ENCODE measurements at places on chromosomes 7 and 10.

DNA sequence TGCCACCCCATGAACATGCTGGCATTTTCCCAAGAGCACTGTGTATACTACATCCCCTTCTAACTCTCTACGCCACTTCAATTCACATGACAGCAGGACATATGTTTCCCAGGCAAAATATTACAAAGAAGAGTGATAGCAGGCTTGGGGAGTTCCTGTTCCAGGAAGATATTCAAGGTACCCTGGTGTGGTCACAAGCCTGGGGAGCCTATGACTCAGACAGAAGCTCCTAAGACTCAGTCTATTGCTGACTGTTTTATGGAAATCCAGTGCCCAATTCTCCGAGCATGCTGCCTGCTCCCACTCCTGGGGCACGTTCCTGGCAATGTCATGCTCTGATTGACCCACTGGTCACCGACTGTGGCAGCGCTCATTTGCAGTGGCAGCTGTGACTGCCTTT, 23.5 kb upstream of the ABLIM1 start:
- DNase-seq, result no peak

DNA sequence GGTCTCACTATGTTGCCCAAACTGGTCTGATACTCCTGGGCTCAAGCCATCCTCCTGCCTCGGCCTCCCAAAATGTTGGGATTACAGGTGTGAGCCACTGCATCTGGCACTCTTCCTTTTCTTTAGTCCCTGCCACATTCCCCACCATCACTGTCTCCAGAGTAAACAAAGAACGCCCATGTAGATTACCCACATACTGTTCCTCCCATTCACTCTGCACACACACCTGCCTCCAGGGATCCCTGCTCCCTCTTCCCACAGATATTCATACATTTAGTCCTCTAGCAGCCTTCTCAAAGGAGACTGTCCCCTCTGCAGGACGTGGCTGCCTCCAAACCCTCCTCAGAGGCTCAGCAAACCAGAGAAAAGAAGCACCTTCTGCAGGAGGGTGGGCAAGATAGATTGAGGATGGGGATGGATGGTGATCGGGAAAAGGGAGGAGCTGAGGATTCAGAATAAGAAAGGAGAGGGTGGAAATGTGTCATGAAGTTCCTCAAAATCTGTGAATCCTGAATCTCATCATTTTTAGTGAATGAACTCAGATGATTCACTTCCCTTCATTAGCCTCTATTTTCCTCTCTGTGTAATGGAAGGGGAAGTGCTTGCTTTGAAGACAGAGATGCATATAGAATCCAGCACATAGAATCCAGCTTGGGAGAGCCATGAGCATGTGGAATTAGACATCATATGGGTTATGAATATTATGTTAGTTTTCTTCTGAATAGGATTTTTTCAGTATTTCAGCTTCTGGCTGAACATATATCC, 5.5 kb upstream of the PLAU start:
- DNase-seq, result no peak

GRCh38 chr10:124722798-124723783, 21.1 kb downstream of the FAM53B start:
- DNase-seq, result peak; percentile 53

DNA sequence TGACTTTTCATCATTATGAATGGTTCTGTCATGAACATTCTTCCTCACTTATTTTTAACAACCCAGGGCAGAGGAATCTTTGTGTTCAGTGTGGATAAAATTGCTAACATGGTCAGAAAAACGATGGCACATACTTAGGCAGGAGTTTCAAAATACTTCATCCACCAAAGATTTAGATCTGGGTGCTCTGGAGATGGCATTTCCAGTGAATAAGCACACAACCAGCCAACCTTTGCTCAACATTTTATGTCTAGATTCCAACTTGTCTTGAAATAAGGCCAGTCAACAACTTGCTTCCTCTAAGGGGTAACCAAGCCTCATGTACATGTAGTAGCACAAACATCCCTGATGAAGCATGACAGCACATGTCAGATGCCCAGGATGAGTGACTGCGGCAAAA, 33.4 kb upstream of the ADRB1 start:
- no peak for DNase-seq

DNA sequence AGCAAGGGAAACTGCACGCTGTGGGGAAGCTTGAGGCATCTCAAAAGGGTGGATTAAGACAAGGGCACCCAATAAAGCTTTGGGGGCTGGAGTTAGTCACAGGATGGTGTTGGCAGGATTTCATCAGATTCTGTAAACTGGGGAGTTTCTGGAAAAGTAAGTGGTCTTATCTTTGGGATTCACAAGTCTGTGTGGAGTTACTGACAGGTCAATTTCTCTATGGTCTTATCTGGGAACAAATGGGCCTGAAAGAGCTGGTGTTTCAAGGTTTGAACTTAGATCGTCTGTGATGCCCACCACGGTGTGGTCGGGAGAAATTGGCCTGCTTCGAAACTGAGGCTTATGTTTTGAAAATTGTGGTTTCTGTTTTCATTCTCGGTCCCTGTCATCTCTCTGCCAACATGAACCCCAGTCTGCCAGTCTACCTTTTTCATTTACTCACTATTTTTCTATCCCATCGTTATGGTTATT, 23.8 kb upstream of the AOAH start:
- no peak for DNase-seq

DNA sequence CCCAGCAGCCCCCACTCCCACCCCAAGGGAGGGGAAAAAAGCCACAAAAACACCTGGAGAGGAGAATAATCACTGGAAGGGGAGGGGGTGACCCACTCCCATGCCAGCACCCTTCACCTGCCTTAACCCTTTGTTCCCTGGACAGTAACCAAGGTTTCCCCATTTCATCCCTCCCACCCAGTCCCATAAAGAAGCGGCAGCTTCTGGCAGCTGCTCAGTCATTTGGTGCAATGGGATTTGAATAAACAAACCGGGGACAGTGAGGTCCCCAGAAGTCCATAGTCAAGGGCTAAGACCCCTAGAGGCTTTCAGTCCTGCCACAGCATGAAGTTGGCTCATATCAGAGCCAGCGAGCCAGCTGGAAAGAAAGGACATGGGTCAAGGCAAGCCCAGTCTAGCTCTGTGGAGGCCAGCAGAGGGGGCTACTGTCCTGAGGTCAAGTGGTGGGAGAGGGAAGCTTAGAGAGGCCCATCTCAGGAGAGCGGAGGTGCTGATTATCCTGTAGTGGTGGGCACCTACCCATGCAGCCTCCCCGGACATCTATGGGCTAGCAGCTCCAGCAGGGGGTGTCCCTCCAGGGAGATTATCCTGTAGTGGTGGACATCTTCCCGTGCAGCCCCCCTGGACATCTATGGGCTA, 58.9 kb upstream of the LBX1 start:
- DNase-seq, result no peak

DNA sequence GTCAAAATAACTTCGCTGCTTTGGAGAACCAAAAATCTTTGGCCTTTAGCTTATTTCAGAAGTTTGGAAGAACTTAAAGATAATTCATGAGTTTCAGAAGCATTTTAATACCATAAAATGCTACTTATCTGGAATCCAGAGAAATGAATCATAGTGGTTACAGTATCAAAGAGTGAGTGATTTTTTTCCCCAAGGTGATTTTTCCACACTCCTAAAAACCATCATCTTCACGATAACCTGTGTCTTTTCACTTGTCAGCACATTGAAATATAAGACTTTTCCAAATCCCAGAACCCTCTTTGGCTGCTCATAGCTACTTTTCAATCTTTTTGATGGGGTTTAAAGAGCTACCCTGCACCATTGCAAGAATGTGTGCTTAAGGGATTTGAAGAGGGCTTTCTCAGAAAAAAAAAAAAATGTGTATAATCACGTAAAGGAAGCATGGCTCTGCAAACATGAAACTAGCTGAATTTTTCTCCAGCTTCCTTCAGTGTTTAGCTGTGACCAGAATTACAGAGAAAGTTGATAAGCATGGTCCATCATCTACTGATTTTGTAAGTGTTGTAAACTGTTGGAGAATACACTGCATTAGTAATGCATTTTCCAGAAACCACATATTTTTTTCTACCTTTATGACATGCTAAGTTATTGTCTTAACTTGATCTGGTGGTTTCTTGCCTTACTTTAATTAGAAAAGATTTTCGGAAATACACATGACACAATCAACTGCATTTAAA, 134.9 kb downstream of the BICC1 start:
- no peak for DNase-seq

DNA sequence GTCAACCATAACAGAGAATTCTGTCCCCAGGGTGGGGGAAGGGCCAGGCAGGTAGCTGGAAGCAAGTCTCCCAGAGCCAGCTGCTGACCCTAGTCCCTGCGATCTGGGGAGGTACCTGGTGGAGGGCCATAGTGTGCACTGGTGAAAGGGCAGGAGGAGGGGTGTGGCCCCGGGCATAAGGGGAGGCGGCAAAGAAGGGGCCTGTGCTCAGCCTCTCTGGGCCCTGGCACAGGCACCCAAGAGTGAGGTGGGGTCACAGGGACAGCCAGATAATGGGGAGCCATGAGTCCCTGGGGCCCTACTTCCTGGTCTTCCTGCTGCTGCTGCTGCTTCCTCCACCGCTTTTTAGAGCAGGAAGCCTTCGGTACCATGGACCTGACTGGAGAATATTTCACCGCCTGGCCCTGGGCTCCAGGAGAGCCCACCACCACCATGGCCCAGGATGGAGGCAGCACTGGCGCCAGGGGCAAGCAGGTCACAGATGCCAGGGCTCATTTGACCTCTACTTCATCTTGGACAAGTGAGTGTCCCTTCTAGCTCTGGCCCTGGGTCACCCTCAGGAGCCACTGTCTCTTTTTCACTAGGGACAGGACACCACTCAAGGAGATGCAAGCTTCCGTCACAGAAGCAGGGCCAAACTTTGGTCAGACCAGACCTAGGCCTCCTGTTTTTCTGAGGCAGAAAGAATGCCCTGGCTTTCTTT, at the start of gene ANTXRL:
Gene ANTXRL, plus strand, starts transcription at position 7 of the 703 bp plus-strand sequence. Its CDS starts 266 bp downstream, at position 273.
- no peak for DNase-seq

GRCh38 chr7:138542183-138542582, 82.1 kb downstream of the TRIM24 start:
- no peak for DNase-seq

- DNase-seq, result no peak
Measured at GRCh38 chr10:102403115-102403514, 7.6 kb downstream of the NFKB2 start.

All from GDM1 (cell line).